Stimulated activated CD4-positive, alpha-beta T cell treated with anti-CD3 and anti-CD28 coated beads, Interleukin-2, amount 100 ng/mL, for 24 hours (primary cell): ENCODE measurements at places on chromosomes 1 and 21.
A peak's percentile ranks its signal among the peaks of the same experiment; 100 is the strongest.

GRCh38 chr1:7608628-7609305 is 162.3 kb upstream of the VAMP3 start:
- no peak for DNase-seq

DNA sequence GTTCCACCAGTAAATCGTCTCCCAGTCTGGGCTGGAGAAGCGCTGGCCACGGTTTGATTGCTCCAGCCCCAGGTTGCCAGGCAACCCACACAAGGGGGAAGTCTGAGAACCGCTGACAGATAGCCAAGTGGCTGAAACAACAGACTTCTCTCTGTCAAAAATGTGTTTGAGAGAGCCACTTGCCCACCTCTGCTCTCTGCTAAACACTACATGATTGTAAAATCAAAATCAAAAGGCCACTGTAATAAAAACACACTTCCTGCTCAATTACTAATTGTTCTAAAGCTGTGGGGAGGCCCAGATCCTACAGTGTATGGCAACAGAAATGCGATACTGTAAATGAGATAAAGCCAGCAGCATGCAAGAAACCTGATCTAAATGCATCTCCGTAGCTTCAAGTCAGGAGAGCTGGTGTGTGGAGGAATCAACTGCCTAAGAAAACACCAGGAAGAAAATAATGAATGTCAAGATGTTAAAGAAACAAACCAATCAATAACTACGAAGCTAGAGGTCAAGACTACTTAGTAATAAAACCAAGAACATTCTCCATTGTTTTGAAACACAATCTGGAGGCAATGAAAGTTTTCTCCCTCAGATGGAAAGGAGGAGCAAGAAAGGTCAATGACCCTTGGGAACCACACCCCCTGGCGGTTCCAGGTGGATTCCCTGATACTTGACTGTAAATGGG is 121.2 kb downstream of the SLC45A1 start:
- no peak for DNase-seq

DNA sequence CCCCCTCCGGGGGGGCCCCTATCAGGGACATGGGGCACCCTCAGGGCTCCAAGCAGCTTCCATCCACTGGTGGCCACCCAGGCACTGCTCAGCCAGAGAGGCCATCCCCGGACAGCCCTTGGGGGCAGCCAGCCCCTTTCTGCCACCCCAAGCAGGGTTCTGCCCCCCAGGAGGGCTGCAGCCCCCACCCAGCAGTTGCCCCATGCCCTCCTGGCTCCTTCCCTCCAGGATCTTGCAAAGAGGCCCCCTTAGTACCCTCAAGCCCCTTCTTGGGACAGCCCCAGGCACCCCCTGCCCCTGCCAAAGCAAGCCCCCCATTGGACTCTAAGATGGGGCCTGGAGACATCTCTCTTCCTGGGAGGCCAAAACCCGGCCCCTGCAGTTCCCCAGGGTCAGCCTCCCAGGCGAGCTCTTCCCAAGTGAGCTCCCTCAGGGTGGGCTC is 34.9 kb downstream of the TRIM11 start:
- DNase-seq: no peak

DNA sequence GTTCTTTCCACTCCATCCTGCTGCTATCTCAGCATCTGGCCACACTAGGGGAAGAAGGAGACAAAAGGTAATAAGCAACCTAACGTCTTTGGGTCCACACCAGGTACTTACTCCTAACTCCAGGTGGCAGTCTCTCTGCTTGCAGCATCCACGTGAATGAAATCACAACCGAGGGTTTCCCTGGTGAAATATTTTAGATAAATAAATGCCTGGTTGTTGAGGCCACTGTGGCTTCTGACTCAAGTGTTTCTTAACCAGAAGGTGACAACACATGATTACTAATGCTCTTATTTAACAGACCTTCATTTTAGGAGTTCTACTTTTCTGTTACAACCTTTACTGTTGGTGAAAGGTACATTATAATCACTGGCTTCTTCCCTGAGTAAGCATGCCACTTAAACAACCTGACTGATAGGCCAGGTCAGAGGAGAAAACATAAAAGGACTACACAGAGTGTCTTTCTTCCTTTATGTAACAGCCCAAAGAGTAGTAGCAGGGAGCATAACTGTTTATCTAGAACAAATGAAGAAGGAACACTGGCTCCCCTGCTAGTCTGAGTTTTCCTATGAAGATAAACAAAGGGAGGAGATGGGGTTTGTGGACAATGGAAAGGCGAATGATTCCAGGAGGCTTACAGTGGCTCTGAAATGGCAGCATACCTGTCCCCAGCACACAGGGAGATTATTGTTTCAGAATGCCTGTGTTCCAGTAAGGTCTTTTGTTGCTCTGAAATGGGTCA is 59.9 kb downstream of the SYT6 start:
- DNase-seq: no peak

DNA sequence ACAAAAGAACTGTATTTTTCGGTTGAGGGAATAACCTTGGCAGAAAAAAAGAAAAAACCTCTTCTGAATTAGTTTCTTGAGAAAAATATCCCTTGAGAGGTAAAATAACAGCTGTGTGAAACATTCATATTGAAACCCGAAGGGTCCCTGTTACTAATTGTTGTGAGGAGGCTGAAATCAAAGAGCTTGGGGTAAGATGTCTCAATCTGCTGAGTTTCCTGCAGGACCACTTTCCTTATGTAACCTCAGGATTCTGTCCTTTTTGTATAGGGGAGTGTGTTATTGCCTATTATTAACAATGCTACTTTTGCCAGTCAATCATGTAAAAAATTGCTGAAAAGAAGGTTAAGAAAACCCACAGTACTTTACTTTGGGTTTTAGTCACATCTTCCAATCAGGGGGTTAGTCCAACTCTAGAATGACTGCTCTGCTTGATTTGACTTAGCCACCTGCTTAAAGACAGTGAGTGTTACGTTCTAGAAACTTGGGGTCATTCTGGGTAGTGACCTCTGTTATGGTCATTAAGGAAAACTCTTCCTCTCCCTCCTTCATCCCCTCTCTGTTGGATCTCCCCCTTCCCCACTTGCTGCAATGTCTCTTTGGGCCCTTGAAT is 138.8 kb downstream of the GIPC2 start:
- no peak for DNase-seq

DNA sequence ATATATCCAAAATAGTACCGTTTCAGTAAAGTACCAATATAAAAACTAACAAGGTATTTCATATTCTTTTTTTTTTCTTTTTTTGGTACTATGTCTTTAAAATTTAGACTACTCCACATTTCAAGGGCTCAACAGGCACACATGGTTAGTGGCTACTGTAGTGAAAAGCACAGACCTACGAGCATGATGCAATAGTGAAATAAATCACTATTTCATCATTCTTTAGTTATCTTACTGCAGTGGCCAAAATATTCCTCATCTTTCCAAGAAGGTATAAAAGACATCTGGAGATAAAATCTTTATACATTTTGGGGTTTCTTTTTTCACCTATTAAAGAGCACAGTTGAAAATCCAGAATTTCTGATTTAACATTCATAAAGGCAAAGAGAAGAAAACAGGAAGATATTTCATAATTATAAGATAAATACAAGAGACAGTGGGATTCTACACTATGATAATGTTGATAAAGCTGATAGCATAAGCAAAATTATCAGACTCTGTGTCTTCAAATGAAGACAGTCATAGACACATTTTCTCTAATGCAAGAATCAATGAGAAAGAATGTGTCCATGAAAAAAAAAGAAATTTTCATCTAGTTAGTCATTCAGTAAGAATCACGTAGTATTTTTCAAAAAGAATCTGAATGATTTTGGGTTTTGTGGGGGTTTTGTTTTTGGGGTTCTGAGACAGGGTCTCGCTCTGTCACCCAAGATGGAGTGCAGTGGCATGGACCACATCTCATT is 41.9 kb downstream of the CEP170 start:
- DNase-seq: no peak

GRCh38 chr1:67559222-67559700 is 125.7 kb upstream of the GADD45A start:
- no peak for DNase-seq

GRCh38 chr1:223872308-223872901 is 26.7 kb upstream of the TP53BP2 start:
- no peak for DNase-seq

GRCh38 chr1:2110738-2111673 is 60.8 kb downstream of the PRKCZ start:
- no peak for DNase-seq

DNA sequence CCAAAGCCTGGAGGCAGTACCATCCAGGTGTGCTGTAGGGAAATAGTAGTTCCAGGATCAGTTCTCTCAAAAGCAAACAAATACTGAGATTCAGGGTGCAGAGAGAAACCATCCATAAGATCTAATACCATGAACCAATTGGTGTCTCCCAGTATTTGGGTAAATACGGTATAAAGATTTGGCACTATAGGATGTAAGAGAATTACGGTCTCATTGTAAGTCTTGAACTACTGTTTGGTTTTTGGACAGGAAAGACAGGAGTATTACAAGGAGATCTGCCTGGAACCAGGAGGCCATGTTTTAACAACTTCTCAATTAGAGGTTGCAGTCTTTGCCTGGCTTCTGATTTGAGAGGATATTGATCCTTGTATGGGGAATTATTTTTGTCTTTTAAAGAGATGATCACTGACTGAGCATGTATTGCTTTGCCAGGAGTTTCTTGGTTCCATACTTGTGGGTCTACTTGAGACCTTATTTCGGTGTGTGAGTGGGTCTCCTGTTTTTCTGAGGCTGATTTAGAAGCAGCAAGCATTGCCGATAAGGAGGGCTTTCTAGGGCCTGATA is 10.2 kb downstream of the AADACL4 start:
- no peak for DNase-seq

DNA sequence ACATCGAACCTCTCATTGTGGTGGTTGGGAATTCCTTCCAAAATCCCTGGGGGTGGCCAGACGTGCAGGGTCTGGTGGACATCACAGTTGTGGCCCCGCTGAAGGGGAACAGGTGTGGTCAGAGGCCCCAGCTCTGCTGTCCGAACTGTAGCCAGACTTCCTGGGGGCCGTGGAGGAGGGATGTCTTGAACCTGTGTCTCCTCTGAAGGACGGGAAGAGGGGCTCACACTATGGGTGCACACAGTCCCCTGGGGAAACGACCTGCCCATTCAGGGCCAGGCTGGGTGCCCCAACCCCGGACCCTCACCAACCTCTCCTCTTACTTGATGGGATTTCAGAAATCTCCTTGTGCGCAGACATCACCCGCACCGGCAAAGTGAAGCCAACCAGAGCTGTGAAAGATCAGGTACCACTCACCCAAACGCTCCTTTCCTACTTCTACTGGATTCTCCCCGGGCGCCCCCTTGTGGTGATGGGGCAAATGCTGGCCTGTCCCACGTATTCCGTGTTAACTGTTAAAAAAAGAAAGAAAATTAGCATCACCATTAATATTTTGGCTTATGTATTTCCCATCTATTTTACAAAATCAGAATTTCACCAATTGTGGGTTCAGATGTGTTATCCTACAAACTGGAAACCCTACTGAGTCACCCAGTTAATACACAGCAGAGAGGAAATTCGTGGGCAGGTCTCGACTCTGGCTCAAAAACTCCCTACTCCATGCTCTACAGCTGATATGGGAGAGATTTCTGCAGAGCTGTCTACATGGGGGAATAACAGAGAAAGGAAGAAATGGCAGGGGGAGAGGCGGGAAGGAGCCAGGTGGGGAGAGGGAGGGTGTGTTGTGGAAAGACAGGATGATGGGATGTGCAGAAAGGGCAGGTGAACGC is 28.1 kb downstream of the PADI4 start:
- DNase-seq: peak; percentile 83

- DNase-seq: no peak
Measured at GRCh38 chr1:87334351-87335174, 5.9 kb downstream of the LMO4 start.

GRCh38 chr1:53959664-53960250 is 13.6 kb downstream of the LRRC42 start:
- DNase-seq: no peak

GRCh38 chr1:172742599-172743500 is 83.9 kb downstream of the FASLG start:
- no peak for DNase-seq

GRCh38 chr21:25964015-25964414 is 206.6 kb downstream of the APP start:
- DNase-seq: no peak

DNA sequence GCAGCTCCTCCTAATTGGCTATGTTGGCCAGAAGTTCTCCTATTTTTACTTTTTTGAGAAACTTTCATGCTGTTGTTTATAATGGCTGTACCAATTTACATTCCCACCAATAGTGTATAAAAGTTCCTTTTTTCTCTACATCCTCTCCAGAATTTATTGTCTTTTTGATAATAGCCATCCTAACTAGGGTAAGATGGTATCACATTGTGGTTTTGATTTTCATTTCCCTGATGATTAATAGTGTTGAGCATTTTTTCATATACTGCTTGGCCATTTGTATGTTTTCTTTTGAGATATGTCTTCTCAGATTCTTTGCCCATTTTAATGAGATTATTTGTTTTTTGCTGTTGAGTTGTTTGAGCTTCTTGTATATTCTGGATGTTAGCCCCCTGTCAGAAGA is 46.8 kb downstream of the NTMT2 start:
- no peak for DNase-seq

GRCh38 chr1:3816331-3817137 is 20.2 kb upstream of the LRRC47 start:
- DNase-seq: no peak

DNA sequence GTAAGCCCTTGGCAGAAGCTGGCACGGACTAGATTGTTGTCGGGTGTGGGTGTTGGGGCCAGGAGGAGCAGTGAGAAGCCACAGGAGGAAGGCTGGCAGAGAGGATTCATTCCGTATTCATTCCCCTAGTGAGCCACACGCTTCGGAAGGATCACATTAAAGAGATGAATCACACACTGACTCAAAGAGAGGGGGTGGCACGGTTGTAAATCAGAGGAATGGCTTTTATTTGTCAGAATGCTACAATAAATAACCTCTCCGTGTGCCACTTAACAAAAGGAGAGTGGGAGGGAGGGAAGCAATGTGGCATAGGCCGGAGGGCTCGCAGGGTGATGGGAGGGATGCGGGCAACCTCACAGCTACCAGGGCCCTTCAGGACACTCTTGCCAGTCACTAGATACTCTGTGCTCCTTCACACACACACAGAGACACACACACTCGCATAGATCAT is 135.5 kb downstream of the HIVEP3 start:
- DNase-seq: peak; percentile 61

DNA sequence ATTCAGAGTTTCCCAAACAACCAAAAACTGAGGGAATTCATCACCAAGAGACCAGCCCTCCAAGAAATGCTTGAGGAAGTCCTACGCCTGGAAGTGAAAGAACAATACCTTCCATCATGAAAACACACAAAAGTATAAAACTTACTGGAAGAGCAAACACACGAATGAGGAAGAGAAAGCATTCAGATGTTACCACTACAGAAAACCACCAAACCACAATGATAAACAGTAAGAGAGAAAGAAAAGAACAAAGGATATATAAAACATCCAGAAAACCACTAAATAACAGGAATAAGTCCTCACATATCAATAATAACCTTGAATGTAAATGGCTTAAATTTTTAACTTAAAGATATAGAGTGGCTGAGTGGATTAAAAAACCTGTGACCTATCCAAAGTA is 58.5 kb upstream of the BCL10 start:
- DNase-seq: no peak
